Temporal lobe (tissue), 4 donors: ENCODE measurements at places on chromosomes 6 and 20. TPM values are rescaled to one million over a fixed set of nuclear protein-coding genes. Genes with fewer than 3 reads are reported as not detected.

Gene EPB41L1
- total RNA-seq, result 94.7 TPM

Gene SLC17A1
- not detected for total RNA-seq

Gene C6orf118
- 6.4 TPM for total RNA-seq

Gene HLA-DPA1
- total RNA-seq, result 0.49 TPM

Gene NTSR1
- 5.7 TPM for total RNA-seq

Gene XKR7
- total RNA-seq, result 11.3 TPM

Gene CCNC
- total RNA-seq, result 63.4 TPM

Gene FGD2
- 2.2 TPM for total RNA-seq

Gene NFATC2
- total RNA-seq, result 0.49 TPM

Gene BTN1A1
- total RNA-seq, result not detected

Gene KDM1B
- 40.8 TPM for total RNA-seq

Gene PAK5
- total RNA-seq, result 36.1 TPM

Gene OTOR
- under 0.01 TPM for total RNA-seq

Gene OLIG3
- not detected for total RNA-seq

Gene HSPA12B
- 2.7 TPM for total RNA-seq

Gene EEF1A2
- total RNA-seq, result 209 TPM

Gene FAXC
- 42.8 TPM for total RNA-seq

Gene PPP1R3D
- total RNA-seq, result 1.7 TPM

Gene FOXS1
- total RNA-seq, result 0.74 TPM

Gene TNNC2
- 0.25 TPM for total RNA-seq

Gene TFAP2A
- total RNA-seq, result 0.25 TPM

Gene LY6G6F
- total RNA-seq, result not detected

Gene RAB23
- 21.9 TPM for total RNA-seq

Gene ENPP4
- total RNA-seq, result 22.1 TPM

Gene MLIP
- total RNA-seq, result 5.9 TPM

Gene BNIP5
- total RNA-seq, result 0.25 TPM

Gene PCK1
- total RNA-seq, result under 0.01 TPM

Gene HTR1B
- 2.2 TPM for total RNA-seq

Gene TMEM244
- 1.2 TPM for total RNA-seq

Gene LAMA4
- total RNA-seq, result 19.7 TPM

Gene VGLL2
- not detected for total RNA-seq

Gene SRPK1
- total RNA-seq, result 82.4 TPM

Gene CRIP3
- 3.0 TPM for total RNA-seq

Gene LSM14B
- total RNA-seq, result 58.5 TPM

Gene RARS2
- total RNA-seq, result 34.2 TPM

Gene POM121L2
- total RNA-seq, result not detected

Gene PNPLA1
- 0.25 TPM for total RNA-seq
